WERI-Rb-1 (cell line): ENCODE measurements at places on chromosomes 3 and 15.

DNA sequence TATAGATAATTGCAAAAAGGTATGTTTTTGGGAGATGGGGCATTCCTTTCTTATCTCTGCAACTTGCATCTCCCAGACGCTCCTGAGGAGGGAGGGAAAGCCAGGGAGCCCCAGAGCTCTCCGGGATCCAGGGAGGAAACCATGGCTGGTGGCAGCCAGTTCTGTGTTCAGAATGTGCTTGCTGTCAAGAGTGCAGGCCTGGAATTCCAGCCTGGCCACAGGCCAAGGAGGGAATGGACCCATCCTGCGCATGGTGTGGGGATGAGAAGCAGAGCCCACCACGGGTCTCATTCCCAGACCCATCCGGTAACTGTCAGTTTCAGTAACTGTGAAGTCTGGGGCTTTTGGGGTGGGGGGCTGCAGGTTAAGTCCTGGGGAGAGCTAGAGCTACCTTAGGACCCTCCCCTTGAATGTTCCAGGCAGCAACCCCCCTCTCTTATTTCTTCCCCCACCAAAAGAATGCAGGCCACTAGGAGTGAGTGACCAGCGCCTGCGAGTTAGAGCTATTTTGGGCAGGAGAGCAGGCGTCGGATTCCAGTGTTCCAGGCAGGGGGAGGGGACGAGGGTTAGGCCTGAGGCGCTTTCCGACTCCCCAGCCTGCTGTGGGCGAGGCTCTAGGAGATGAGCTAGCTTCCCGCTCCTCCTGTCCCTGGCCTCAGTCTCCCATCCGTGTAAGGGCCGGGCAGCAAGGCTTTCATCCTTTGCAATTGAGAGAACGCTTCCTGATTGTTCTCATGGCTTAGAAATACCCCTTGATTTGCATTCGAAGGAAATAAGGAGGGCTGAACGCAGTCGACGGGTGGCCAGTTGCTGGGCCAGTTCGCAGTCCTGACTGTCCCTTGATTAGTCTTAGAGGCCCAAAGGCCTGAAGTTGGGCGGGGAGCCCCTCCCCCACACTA, 781 bp upstream of the DAG1 start:
- peak; percentile 75 for DNase-seq

GRCh38 chr3:29936054-29936453, 655.2 kb downstream of the RBMS3 start:
- no peak for DNase-seq

DNA sequence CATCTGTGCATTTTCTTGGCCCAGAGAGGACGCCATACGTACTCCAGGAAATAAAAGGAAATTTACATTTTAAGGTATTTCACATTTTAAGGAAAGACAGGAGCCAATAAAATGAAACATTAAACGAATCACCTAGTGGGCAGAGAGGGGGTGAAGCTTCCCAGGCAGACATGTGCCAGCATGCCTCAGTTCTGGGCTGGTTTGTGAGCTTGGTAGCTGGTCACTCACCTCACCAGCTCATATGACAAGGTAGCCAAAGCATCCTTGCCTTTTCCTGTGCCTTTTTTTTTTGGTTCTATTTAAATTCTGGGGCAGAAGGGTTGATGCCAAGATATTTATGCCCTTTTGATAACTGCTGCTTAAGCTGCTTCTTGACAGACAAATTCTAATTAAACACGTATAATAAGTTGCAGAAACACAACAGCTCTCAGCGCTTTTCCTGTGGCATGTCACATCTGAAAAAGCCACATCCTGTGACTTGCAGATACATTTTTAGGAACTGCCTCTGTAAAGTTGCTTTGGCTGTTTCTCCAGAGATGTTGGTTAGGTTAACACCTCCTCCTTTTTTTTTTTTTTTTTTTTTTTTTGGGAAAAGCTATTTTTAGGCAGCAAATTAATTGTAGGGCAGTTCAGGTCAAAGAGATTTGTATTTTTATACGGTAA, 218.6 kb downstream of the PDCD6IP start:
- no peak for DNase-seq

- no peak for DNase-seq
These were observed 51.2 kb upstream of the SAMMSON start for GRCh38 chr3:69948246-69948862.

DNA sequence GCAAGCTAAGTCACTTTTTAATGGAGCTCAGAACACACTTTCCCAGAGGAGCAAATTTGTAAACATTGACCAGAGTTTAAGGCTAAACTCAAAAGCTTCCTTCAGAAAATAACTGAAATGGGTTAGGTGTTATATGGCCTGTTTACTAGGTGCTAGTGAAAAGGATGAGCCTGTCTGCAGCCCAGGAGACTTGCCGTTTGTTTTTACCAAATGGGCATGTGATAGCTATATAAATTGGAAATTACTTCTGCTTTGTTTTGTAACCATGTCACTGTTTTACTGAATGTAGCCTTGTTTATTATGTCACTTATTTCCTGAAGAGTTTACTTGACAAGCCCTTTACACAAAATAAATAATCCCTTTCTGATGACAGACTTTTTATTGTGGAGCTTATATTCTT, 109.4 kb upstream of the THSD4 start:
- no peak for DNase-seq

GRCh38 chr15:78055919-78056713, 21.4 kb downstream of the TBC1D2B start:
- no peak for DNase-seq

DNA sequence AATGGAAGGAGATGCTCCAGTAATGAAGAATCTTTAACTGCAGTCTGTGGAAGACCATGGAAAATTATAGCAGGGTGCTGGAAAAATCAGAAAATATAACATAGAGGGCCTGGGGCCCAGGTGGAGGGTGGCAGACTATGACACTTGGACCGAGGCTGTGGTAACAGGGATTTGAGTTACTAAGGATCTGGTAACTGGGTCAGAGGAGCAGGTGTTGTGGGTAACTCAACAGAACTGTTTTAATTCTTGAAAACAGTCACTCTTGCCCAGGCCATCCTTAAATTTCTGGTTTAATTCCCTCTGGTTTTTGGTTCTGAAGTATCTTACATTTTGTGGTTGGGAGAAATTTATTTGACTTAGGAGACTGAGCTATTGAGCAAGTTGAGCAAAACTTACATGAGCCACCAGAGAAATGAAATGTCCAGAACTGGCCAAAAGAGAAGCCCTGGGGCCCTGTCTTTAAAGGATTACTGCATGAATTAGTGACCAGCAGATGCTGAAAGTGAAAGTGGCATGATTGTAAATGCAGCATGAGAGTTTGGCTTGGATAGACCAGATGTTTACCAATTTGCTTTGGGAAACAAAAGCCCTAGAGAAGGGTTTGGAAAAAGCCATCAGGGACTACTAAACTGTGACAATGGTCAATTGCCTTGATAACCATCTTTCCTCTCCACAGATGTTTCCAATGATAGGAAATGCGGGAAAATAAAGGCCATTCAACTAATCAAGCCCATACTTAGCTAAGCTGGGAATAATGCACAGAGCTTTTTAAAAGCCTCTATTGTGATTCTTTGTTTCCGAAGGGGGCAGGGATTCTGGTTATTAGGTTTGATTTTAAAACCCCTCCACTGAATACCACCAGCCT, 374.9 kb upstream of the TGFBR2 start:
- no peak for DNase-seq
